Stimulated activated CD4-positive, alpha-beta T cell treated with anti-CD3 and anti-CD28 coated beads, Interleukin-1b, Interleukin-23, amount 100 ng/mL, for 1 hour (primary cell): ENCODE measurements at places on chromosomes 4 and X.

- no peak for DNase-seq
Measured at GRCh38 chrX:17822351-17822750, 38.7 kb downstream of the RAI2 start.

DNA sequence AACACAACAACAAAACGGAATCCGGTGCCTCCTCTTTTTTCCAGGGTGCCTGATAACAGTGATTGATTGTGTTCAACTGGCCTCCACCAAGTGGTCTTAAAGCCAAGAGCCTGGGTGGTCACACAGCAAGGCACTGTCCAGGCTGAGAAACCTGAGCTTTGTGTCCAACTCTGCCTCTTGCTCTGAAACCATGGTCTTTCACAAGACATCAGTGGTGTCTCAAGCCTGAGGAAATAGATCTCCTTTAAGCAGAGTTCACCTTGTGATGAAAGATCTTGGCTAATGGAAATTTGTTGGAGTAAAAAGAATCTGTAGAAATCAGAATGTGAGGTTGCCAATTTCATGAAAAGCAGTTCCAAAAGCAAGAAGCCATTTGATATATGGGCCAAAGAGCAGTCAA lies 47.3 kb upstream of the ACSL1 start:
- DNase-seq, result no peak

- peak; percentile 6 for DNase-seq
Measured at GRCh38 chrX:48071064-48071985, at the start of gene ZNF630. TSS of gene ZNF630 (minus strand) at chrX:48071640. CDS start at chrX:48066886, 4,754 bp downstream.

GRCh38 chr4:92451782-92452181 lies 148.0 kb downstream of the GRID2 start:
- DNase-seq, result no peak

GRCh38 chr4:143486314-143486713 lies 27.2 kb upstream of the SMARCA5 start:
- no peak for DNase-seq

GRCh38 chr4:7297374-7297773 lies 105.0 kb downstream of the SORCS2 start:
- DNase-seq, result no peak

DNA sequence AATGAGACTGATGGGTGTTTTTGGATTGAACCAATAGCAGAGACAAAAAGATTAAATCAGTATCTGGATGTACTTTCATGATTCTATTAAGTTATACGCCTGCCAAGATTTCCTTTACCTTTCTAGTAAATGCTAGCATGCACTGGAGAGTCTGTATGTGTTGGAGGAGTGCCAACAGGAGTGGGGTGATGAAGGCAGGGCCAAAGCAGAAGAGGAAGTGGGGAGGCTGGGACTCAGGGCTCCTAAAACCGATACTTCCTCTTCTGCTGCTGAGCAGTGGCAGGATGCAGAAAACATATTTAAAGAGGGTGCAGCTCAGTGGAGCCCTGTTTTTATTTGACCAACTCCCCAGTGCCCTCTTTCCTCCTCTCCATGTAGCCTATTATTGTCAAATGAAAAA lies 5.6 kb downstream of the CYSLTR1 start:
- DNase-seq, result no peak

DNA sequence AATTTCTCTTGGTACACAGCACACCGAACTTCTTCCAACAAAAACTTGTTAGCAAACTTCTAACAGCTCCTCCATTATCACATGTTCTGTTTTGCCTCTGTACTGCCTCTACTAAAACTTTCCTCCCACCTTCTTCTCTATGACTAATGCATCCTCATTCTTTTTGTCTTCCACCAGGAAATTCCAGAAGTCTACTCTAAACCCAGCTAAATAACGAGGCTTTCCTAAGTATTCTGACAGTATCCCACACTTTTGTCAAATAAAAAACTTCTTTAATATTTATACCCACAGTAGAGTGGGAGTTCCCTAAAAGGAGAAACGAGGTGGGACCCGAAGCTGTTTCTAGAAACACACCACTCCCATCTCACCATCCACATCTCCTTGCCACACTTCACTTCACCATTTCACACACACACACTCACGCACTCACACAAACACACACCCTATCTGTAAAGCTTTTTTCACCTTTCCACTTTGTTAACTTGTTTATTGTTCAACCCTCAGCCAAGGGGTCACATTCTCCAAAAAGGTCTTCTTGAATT lies 280.3 kb downstream of the ARAP2 start:
- DNase-seq, result no peak

DNA sequence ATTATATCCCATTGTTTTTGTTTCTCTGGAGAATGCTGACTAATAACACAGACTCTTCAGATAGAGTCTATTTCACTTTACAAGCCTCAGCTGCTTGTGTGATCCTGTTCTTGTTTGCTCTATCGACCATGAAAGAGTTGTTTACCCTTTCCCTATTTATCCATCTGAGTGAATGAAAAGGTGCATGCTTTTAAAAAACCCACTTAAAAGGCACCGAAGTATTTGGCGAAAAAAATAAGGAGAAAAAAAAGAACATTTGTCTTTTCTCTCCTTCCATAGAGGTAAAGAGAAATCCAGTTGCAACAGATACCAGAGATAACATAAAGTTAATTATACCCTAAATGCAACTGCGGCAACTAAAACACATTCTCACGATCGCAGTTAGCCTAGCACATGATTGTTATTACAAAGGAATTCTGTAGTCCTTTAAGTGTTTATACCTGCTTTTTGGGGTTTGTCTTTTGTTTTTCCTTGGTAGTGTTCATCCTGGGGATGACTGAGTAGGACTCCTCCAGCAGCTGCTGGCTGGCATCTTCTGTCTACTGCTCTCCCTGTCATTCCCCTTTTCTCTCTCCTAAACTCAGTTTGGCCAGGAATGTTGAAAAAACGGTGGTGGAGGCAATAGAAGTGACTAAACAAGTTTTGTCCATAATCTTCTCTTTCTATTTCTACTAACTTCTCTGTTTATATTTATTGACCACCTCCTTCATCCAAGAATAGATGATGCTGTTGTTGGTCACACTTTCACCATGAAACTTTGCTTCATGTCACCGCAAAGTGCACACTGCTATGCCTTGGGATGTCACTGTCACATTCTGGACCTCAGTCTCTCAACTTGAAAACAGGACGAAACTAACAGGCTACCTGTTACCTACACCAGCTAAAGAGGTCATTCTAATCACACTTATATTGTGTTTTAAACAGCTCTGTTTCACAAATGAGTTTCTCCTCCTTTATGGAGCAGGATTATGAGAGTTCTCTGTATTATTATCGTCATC lies 41.9 kb upstream of the FRAS1 start:
- no peak for DNase-seq
